ENCODE measurements at places on chromosomes 5 and 9.

DNA sequence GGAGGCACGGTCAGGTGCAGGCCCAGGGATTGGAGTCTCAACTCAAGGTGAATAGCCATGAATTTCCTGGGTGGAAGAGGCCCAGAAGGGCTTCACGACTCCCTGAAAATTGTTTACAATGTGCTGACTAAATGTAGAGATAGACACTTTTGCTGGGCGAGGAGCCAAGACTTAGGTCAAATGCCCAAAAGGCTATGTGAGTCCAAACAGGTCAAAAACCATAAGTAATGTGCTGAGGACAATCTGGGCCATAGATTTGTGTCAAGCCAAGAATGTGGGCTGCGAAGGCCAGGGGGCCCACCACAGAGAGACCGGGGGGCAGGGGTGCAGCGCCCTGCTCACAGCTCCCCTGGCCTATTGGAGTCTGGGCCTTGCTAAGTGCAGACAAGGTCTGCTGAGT lies 197.8 kb downstream of the HSPA4 start:
- DNase-seq, result no peak

- no peak for DNase-seq
Measured at GRCh38 chr5:69136293-69136692, 30.7 kb upstream of the CCNB1 start.

DNA sequence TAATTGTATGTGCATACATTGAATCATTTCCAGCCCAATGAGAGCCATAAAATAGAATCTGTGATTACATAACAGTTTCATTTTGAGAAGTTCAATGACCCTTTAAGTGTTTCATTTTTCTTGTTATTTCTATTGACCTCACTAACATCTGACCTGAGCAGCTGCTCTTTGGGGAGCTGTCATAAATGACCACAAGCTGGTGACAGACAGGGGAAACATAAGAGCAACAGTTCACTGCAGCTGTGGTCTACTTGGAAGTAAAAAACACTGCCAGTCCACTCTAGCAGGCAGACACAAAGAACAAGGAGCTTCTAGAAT lies 265.4 kb downstream of the DTWD2 start:
- no peak for DNase-seq

DNA sequence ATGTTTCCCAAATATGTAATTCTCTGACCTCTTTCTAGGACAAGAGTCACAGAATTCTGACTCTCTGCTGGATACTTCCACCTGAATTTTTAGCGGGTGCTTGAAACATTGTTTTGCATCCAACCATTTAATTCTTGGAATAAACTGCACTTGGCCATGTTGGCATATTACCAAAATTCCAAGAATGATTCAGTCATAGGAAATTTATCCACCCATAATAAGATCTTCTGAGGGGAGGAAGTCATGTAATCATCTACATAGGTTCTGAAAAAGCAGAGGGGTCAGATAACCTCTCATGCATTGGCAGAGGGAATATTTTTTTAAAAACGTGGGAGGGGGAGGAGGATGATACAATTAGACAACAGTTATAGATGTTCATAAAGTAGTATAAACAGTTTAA lies 156.9 kb downstream of the PAM start:
- DNase-seq, result no peak

- DNase-seq, result no peak
Measured at GRCh38 chr5:123454259-123454911, 31.2 kb upstream of the CEP120 start.

GRCh38 chr5:73192370-73192769 lies 19.4 kb downstream of the TMEM174 start:
- DNase-seq, result no peak

- no peak for DNase-seq
Measured at GRCh38 chr5:84306601-84307000, 78.1 kb downstream of the EDIL3 start.

DNA sequence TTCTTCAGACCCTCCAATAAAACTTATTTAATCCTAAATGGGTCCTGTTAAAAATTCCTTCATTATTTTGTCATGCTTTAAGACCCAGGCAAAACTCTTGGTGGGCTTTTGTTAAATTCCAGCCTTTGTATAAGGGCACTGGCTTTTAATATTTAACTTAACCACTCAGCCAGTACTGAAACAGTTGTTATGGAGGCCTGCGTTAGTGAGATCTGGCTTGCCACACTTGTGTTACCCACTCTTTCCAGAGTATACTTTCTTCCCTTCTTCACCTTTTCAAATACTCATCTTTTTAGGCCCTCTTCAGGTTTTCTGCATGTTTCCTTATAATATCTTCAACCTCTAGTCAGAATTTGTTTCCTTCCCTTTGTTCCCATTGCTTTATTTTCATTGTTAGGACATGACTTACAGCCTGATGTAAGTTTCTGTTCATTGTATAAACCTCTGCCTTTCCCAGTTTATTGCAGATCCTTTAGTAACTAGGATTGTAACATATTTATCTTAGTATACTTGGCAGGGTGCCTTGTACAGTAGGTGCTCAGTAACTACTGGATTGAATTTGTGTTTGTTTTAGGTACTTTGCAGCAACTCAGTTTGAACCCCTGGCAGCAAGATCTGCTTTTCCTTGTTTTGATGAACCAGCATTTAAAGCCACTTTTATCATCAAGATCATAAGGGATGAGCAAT lies 48.8 kb downstream of the LNPEP start:
- DNase-seq, result no peak

DNA sequence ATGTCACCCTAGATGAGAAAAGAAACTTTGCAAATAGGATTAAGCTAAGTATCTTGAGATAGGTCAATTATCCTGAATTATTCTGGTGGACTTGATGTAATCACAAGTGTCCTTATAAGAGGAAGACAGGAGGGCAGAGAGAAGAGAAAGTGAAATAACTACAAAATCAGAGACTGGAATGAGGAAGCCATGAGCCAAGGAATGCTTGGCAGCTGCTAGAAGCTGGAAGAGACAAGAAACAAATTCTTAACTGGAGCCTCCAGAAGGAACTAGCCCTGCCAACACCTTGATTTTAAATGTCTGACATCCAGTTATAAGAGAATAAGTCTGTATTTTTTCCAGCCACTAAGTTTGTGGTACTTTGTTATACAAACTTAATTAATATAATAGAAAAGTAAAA lies 480.0 kb downstream of the NR2F1-AS1 start:
- DNase-seq, result no peak

GRCh38 chr5:14370386-14370785 lies 211.2 kb upstream of the OTULINL start:
- DNase-seq, result no peak

GRCh38 chr9:129060991-129061390 lies 19.9 kb upstream of the DOLPP1 start:
- no peak for DNase-seq

DNA sequence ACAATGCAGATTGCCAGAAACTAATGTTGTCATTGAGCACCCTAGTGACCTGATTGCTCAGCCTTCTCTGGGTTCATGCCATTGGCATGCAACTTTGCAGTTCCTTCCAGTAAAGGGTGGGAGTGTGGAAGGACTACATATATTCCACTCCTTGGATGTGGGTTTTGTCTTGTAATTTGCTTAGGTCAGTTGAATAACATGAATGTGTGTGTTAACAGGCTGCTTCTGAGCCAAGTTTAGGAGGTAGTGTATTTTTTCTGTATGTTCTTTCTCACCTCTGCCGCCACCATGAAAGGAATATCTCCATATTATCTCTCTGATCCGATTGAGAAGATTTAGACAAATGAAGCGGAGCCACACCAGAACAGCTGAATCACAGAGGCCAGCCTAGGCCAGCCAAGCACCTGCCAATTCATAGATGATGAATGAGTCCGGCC lies 1929.6 kb upstream of the CDH6 start:
- DNase-seq, result peak; percentile 29

DNA sequence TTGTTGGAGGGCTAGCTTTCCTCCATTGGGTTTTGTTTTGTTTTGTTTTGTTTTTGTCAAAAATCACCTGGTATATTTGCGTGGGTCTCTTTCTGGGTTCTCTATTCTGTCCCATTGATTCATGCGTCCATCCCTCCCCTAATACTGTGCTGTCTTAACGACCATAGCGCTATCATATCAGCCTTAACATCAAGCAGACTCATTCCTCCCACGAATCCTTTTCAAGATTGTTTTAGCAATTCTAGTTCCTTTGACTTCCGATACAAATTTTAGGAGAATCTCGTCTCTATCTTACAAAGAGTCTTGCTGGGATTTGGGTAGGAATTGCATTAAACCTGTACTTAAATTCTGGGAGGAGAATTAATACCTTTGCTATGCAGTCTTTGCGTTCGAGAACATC lies 31.1 kb upstream of the RNF130 start:
- no peak for DNase-seq

- DNase-seq, result no peak
Measured at GRCh38 chr5:172002840-172003512, 3.5 kb downstream of the FBXW11 start.

GRCh38 chr5:135546101-135546500 lies 10.3 kb upstream of the NEUROG1 start:
- DNase-seq, result no peak

DNA sequence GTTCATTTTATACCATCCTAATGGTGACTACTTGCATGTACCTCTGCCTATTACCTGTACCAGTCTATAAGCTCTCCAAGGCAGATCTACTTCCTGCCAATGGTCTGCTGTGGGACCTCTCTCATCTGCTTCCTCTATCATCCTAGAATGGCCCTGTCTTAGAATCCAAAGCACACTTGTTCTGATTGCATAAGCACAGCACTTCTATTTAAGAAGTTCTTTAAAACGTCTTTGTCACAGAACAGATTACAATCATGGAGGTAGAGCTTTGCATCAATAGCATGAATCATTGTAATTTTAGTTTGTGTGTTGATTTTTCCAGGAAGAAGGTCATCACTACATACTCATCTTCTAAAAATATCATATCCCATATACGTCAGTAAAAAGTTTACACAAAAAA lies 131.8 kb upstream of the ACOT12 start:
- no peak for DNase-seq

DNA sequence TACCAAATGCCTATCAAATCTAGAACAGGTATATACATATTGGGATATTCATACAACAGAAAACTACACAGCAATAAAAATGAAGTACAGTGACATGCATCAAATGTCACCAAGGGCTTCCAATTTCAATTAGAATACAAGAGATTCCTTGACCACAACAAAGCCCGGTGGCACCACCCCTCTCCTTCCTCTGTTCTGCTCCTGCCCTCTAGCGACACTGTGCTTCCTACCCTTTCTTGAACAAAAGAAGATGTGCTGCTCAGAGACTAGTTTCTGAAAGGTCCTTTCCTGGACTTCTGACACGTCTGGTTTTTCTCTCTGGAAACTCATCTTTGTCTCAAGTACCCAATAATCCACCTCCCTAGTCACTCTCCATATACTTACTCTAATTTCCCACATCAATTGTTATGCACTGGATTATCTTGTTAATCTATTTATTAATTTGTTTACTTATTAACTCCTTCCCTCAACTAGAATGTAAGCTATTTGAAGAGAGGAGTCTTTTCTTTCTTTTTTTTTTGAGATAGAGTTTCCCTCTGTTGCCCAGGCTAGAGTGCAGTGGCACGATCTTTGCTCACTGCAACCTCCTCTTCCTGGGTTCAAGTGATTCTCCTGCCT lies 70.4 kb upstream of the CTSV start:
- no peak for DNase-seq

- no peak for DNase-seq
Measured at GRCh38 chr9:110753731-110754231, 85.2 kb downstream of the MUSK start.

- DNase-seq, result no peak
Measured at GRCh38 chr5:96259151-96259772, 173.8 kb downstream of the PCSK1 start.

GRCh38 chr5:16934123-16934522 lies 2.0 kb downstream of the MYO10 start:
- no peak for DNase-seq

DNA sequence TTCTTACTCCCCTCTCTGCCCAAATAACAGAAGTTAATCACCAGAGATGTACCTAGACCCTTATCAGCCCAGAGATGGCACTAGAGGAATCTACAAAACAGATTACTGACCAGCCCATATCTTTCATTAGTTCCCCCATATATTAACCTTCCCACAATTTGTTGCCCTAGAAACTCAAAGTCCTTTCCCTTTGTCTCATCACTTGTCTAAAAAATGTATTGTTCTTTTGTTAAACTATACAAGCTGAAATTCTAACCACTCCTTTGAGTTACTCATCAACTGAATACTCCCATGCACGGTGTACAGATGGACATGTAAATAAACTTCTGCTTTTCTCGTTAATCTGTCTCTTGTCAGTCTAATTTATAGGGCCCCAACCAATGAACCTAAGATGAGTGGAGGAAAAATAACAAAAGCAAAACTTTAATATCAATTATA lies 130.9 kb downstream of the CCDC192 start:
- no peak for DNase-seq

DNA sequence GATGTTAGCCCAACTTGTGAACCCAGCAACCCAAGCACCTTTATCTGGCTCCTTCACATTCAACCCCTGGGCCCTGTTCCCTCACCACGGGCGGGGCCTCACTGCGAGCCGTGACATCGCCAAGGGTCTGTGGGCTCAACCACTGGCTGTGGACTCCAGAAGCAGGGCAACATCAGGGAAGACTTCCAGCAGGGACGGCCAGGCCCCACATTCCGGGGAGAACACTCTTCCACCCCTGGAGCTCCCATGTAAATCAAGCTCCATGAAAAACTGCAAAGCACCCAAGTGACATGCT lies 175.3 kb downstream of the ERCC6L2 start:
- no peak for DNase-seq

DNA sequence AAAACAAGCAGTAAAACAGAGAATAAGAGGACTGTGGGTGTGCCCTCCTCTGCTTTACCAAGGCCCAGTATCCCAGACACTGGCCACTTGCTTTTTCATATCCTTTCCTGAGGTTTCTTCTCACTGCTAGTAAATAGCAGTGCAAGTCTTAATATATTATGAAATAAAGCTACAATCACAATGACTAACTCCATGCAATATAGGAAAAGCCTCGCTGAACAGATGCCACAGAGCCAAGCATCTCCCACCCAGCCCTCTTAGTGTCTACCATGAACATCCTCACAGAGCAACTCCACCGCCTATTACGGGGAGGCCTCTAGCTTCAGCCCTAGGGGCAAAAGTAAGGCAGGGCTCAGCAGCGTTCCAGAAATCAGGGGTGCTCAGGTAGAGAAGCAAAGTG lies 130.7 kb upstream of the LHFPL2 start:
- DNase-seq, result no peak

- no peak for DNase-seq
Measured at GRCh38 chr9:23492126-23493002, 333.7 kb downstream of the ELAVL2 start.

All from forelimb muscle (tissue), 1 donor.